Astrocyte (in vitro differentiated cells and primary cell): ENCODE measurements at places on chromosomes 1 and 21.

DNA sequence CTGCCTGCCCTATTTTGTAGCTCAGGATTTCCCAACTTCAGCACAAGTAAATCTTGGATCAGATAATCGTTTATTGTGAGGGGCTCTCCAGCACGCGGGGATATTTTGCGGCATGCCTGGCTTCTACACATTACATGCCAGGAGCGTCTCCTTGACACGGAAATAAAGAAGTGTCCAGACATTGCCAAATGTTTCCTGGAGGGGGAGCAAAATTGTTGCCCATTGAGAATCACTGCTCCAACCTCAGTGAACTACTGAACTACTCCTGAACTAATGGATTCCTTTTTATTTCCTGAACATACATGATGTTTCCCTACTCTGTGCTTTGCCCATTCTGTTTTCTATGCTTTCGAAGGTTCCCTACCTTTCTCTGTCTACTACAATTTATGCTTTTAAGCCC lies 1359.1 kb upstream of the ADGRL2 start:
- DNase-seq, result no peak

DNA sequence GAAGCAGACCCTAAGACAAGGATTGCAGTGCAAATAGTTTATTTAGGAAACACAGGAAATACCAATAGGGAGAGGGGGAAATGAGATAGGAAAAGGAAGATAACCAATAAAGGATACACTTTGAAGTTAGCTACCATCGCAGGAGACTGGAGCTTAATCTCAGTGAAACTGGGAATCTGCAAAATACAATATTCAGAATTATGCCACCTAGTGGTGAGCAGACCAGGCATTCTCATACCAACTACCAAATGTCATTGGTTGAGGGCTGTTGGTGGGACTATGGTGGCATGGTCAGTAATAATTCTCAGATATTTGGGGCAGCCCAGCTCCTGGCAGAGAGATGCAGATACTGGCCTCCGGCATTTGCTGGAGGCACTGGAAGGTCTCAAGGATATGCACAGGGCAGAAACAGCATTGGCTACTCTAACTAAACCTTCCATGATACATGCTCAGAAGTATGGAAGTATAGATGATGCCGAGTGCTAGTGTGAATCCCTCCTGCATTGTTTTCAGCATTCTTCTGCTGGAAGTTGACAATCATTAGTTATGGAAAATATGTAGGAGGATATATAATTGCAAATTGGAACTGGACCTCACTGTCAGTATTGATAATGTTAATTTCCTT lies 11.8 kb upstream of the ZFP69B start:
- DNase-seq, result no peak

GRCh38 chr1:8629241-8630091 lies 188.0 kb downstream of the RERE start:
- peak; percentile 33 for DNase-seq

DNA sequence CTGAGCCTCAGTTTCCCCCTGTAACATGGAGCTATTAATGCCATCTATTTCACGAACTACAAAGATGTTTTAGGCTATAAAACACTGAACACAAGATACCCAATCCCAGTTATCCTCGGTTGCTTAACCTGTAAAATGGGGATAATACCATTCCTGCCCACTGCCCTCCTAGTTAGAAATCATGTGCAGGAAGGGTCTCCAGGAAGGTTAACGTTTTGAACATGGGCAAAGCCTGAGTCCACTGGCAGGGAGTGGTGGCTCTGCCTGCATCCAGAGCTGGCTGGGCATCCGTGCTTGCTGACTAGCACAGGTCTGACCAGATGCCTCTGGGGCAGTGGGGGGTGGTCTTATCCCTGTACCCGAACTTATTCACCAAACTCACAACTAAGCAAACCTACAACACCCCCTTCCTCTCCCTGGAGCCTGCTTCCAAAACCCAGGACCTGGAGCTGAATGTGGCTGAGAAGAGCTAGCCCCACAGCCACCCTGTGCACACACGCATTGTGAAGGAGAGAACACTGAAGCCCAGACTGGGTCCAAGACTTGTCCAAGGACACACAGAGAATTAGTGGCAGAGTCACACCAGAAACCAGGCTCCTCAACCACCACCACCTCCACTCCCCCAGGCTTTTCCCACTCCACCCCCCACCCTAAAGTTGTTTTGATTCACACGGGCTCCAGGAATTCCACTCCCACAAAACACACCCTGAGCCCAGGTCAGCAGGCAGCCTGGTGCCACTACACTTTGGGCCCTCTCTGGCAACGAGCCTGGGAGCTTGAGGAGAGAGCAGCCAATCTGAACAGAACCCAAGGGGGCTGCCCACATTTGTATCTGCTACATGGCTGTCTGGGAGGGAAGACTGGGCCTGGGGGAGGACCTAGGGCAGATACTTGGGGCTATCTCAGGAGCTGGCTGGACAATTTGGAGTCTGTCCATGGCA lies 1.6 kb downstream of the E2F2 start:
- DNase-seq, result no peak
